ENCODE measurements at places on chromosomes 11 and 22. TPM values are rescaled to one million over a fixed set of nuclear protein-coding genes. Genes with fewer than 3 reads are reported as not detected.

- no peak for DNase-seq
- no peak overlapping the region for H3K4me3 ChIP-seq
- H3K27me3 ChIP-seq = peaks cover 21% of the 10 kb centered on the region
- H3K4me1 ChIP-seq = peaks cover 2% of the 10 kb centered on the region
- no peak overlapping the region for H3K27ac ChIP-seq
Measured at GRCh38 chr11:73216465-73216864, 1.6 kb upstream of the P2RY2 start.

The MPZL3 gene
- total RNA-seq = 51.7 TPM

GRCh38 chr22:38956551-38956950 lies 858 bp upstream of the APOBEC3A start:
- H3K27ac ChIP-seq = no peak overlapping the region
- DNase-seq = no peak
- no peaks in the 10 kb centered on the region for H3K36me3 ChIP-seq

GRCh38 chr11:89521294-89521693 lies 30.1 kb upstream of the NOX4 start:
- no peak for DNase-seq
- no peak overlapping the region for H3K27ac ChIP-seq
- H3K4me1 ChIP-seq = no peaks in the 10 kb centered on the region

- no peak overlapping the region for H3K4me3 ChIP-seq
- H3K27ac ChIP-seq = no peak overlapping the region
- no peak for DNase-seq
Measured at GRCh38 chr11:122632181-122632824, 23.2 kb upstream of the UBASH3B start.

DNA sequence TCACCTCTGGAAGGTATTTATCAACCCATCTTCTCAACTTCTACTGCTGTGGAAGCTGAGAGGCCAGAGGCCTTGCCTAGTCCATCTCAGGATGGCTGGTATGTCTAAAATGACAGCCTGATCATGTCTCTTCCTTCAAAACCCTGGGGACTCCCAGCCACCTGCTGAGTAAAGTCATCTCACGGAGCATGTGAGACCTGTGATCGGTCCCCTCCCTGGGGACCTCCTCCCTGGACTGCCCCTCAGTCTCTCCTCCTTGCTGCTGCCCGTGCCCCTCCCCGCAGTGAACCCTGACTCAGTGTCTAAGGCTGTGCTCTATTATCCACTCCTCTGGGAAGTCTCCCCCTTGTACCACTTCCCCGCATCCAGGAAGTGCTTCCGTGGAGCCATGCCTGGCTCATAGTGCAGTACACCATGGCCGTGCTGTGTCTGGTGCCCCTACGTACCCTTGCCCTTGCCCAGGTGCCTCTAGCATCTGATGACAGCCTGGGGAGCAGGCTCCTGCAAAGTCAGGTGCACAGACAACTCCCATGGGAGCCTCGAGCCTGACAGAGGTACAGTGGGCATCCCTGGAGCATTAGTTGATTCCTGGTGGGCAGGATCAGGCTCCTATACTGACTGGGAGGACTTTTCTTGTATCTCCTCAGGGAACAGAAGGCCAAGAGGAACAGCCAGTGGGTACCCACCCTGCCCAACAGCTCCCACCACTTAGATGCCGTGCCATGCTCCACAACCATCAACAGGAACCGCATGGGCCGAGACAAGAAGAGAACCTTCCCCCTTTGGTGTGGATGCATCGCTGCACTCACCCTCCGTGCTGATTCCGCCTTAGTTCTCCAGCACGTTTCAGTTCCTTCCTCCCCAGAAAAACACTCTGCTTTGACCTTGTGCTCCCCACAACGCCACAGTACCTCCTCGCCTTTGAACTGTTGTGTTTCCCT lies 13.8 kb downstream of the SMARCB1 start:
- no peak overlapping the region for H3K4me3 ChIP-seq
- no peak for DNase-seq
- H3K4me1 ChIP-seq = no peaks in the 10 kb centered on the region

The PTDSS2 gene
- 17.4 TPM for total RNA-seq

GRCh38 chr22:37356922-37357321 lies 70.4 kb downstream of the ELFN2 start:
- no peak for DNase-seq
- no peaks in the 10 kb centered on the region for H3K27me3 ChIP-seq
- H3K27ac ChIP-seq = no peak overlapping the region
- H3K4me3 ChIP-seq = no peak overlapping the region

DNA sequence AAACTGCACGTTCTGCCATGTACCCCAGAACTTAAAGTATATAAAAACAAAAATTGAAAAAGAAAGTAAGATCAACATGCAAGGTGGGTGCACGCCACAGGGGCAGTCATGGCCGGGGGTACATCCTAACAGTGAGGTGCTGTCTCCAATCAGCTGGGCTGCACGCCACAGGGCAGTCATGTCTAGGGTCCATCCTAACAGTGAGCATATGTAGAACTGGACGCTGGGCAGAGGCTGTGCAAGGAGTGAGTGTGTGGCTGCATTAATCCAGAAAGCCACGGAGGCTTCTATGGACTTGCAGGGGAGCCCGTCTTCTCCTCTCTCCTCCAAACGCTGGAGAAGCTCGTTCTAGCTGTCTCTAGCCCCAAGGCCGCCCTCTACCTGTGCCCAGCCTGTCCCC lies 1105.0 kb downstream of the BRD1 start:
- no peak for DNase-seq
- H3K27me3 ChIP-seq = peaks cover 3% of the 10 kb centered on the region
- no peak overlapping the region for H3K4me3 ChIP-seq
- H3K27ac ChIP-seq = no peak overlapping the region
- H3K36me3 ChIP-seq = no peaks in the 10 kb centered on the region

GRCh38 chr11:103714246-103714645 lies 322.2 kb upstream of the DDI1 start:
- DNase-seq = no peak
- H3K4me3 ChIP-seq = no peak overlapping the region
- no peak overlapping the region for H3K27ac ChIP-seq
- H3K27me3 ChIP-seq = no peaks in the 10 kb centered on the region
- no peaks in the 10 kb centered on the region for H3K36me3 ChIP-seq
- H3K4me1 ChIP-seq = no peaks in the 10 kb centered on the region

DNA sequence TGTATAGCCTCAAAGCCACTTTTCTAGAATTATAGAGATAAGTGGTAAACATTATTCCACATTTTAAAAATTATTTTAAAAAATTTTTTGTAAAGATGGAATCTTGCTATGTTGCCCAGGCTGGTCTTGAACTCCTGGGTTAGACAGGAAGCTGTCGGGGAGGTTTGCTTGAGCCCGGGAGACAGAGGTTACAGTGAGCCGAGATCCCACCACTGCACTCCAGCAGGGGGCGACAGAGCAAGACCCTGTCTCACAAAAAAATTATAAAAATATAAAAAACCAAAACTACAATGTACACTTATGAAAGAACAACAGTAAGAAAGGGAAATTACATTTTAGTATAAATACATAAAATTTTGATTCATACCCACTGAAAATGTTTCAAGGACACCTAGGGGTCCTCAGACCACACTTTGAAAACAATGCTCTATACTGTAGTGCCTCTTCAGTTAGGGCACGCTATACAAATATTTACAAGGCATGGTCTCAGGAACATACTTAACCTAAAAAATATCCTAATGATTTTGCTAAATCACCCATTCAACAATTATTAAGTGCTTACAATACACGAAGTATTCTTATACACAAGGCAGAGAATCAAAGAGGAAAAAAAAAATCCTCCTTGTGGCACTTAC lies 111.2 kb downstream of the MRTFA start:
- H3K4me1 ChIP-seq = peaks cover 43% of the 10 kb centered on the region
- peak; percentile 85 for DNase-seq
- H3K36me3 ChIP-seq = peaks cover 1% of the 10 kb centered on the region
- H3K27ac ChIP-seq = no peak overlapping the region

GRCh38 chr22:43377896-43378704 lies 33.7 kb upstream of the MPPED1 start:
- peaks cover 26% of the 10 kb centered on the region for H3K4me1 ChIP-seq
- H3K27ac ChIP-seq = no peak overlapping the region
- peak; percentile 34 for DNase-seq

GRCh38 chr11:66194391-66194790 lies 74.0 kb upstream of the RAB1B start:
- no peaks in the 10 kb centered on the region for H3K4me1 ChIP-seq
- DNase-seq = no peak
- no peak overlapping the region for H3K4me3 ChIP-seq
- no peak overlapping the region for H3K27ac ChIP-seq

DNA sequence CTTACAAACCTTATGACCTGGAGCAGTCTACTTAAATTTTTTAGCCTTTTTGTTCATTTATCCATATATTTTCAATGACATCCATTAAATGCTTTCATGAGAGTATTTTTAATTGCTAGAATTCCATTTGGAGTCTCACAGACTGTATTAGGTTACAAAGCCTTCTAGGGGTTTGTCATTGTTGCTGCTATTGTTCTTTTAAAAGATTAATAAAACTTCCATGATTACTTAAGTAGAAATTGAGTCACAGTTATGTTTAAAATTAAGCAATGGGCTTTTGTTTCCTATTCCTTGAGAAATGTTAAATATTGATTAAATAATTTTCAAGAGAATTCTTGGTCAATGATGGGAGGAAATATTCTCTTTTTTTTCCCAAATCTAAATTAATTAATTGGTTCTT lies 1408.4 kb upstream of the RAG2 start:
- no peaks in the 10 kb centered on the region for H3K36me3 ChIP-seq
- no peak overlapping the region for H3K27ac ChIP-seq
- H3K4me3 ChIP-seq = no peak overlapping the region
- H3K27me3 ChIP-seq = no peaks in the 10 kb centered on the region
- DNase-seq = no peak

DNA sequence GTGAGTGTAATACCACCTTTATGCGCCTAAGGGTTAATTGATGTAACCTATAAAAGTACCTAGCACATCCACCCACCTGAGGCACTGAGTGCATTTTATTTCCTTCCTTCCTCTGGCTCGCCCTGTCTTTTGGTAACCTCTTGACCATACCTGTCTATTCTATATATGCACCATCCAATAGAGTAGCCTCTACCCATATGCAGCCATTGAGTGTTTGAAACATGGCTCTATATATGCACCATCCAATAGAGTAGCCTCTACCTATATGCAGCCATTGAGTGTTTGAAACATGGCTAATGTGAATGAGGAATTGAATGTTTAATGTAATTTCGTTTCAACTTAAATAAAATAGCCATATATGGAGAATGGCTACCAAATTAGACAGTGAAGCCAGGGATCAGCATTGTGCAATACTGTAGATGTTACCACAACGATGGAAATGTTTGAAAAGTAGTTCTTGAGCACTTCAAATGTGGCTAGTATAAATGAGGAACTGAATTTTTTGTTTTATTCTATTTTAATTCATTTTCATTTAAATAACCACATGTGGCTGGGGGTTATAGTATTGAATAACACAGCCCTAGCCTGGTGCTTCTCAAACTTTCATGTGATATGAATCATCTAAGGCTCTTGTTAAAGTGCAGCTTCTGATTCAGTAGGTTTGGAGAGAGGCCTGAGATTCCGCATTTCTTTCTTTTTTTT lies 33.8 kb downstream of the SLC35F2 start:
- no peak overlapping the region for H3K4me3 ChIP-seq
- no peaks in the 10 kb centered on the region for H3K27me3 ChIP-seq
- no peak overlapping the region for H3K27ac ChIP-seq
- no peak for DNase-seq

DNA sequence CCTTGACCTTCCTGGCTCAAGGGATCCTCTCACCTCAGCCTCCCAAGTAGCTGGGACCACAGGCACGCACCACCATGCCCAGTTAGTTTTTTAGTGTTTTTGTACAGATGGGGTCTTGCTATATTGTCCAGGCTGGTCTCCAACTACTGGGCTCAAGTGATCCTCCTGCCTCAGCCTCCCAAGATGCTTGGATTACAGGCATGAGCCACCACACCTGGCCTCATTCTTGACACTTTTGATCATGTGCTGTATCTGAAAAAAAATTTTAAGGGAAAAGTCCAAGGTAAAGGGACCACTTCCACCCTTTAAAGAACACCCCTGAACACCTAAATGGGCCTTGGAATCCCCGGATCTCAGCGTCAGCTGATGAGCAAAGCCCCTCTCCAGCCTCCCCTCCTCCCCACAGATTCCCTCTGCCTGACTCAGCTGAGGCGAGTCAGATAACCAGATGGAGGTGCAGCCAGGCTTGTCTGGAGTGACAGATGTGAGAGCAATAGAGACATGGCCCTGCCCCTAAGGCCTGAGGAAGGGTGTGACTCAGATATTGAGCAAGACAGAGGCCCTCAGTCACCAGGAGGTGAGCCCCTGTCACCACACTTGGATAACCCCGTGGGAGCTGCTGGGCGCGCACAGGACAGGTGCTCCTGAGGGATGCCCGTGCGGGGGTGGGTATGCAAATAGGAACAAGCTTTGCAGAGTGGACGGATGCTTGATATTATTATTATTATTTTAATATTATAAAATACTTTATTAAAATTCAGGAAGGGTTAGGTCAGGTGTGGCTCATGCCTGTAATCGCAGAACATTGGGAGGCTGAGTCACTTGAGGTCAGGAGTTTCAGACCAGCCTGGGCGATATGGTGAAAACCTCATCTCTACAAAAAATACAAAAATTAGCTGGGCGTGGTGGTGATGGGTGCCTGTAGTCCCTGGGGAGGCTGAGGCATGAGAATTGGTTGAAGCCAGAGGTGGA lies 5.0 kb upstream of the CCDC88B start:
- H3K27me3 ChIP-seq = no peaks in the 10 kb centered on the region
- peaks cover 41% of the 10 kb centered on the region for H3K4me1 ChIP-seq
- H3K27ac ChIP-seq = peak overlapping the region; percentile 47
- DNase-seq = peak; percentile 75
- peaks cover 27% of the 10 kb centered on the region for H3K36me3 ChIP-seq

The CALCA gene
- total RNA-seq = not detected

The RASGRP2 gene
- 7.8 TPM for total RNA-seq

DNA sequence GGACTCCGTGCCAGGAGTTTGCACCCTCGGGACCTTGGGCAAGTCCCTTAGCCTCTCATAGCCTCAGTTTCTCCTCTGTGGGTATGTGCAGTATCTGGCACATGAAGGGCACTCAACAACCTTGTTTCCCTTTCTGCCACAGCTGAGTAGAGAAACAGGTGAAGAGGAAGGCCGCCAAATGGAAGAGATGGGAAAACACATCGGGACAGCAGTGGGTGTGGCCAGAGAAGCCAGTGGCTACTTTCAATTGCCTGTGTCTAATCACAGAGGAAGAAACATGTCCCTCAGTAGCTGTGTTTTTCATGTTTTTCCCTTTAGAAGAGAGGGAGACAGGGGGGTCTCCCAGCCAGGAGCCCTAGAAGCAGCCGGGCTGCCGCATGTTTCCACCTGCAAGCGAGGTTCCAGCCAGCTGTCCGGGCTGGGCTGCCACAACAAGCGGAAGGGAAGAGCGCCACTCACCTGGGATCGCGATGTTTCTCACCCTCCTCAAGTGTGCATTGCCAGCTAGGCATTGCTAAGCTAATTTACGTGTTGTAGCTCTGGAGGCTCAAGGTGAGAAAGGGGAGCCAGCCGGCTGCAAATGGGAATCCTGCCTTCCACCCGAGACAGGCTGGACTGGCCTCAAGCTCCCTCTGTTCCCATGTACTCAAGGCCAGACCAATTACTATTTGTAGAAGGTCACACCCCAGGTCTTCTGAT lies 16.7 kb downstream of the ASPHD2 start:
- DNase-seq = no peak
- H3K4me3 ChIP-seq = no peak overlapping the region
- peaks cover 4% of the 10 kb centered on the region for H3K36me3 ChIP-seq
- H3K4me1 ChIP-seq = no peaks in the 10 kb centered on the region
- no peak overlapping the region for H3K27ac ChIP-seq
- no peaks in the 10 kb centered on the region for H3K27me3 ChIP-seq

Measured in activated CD8-positive, alpha-beta T cell treated with anti-CD3 and anti-CD28 coated beads for 36 hours (primary cell).